T-helper 22 cell (primary cell): ENCODE measurements at places on chromosomes 7 and 10.

GRCh38 chr10:13868528-13869294, 281.9 kb downstream of the PRPF18 start:
- no peak for DNase-seq

GRCh38 chr10:46002916-46003693, 27.3 kb downstream of the NCOA4 start:
- no peak for DNase-seq

DNA sequence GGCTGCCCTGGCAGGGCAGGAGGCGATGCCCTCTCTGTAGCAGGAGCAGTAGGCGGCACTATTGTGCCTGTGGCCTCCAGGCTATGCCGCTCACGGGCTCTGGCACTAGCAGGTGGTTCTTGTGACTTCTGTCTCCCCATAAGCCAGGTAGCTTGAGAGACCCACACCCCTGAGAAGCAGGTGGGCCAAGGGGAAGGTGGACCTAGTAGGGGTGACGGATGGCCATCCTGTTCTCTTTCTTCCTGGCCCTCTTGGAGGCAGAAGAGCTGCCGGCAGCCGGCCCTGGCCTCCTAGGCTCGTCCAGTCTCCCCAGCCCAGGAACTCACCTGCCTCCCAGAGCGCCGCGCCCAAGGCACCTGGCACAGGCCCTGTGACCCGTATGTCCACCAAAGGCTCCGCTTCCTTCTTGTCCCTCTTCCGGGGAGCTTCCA, 15.4 kb downstream of the MMRN2 start:
- DNase-seq: no peak

DNA sequence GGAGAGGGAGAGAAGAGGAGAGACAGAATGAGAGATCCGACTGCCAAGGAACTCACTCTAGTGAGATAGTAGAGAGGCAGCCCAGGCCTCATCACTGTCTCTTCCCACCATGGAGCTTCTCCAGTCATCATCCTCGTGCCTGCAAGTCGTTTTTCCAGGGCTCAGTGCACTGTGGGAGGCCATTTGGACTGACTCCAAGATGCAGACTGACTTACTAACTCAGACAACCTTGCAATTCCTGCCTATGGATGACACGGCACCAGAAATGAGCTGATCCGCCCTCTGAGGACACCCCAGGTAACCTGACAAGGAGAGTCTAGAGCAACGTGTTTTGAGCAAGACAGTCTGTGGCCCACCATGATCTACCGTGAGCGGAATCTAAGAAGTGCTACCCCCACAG, 154.9 kb downstream of the GLI3 start:
- DNase-seq: no peak

- no peak for DNase-seq
These were observed 134.3 kb upstream of the MDFIC start for GRCh38 chr7:114787556-114787955.

DNA sequence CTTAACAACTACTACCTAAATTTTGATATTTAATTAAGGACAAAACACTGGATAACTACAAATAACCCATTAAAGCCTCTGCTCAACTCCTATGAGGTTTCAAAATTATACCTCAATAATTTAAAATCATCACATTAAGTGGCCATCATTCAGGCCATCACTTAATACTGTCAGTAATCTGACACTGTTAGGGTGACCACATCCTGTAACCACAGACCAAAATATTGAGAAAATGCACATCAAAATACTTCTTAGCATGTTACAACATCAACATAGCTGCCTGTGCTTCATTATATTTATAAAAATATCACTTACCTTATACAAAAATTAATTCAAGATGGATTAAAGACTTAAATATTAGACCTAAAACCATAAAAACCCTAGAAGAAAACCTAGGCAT, 23.3 kb downstream of the SEM1 start:
- no peak for DNase-seq
